Aorta (tissue), 5 donors: ENCODE measurements at places on chromosomes 6 and 20. TPM values are rescaled to one million over a fixed set of nuclear protein-coding genes. Genes with fewer than 3 reads are reported as not detected.

Gene IMPG1
- total RNA-seq: not detected

Gene BCAS4
- 5.4 TPM for total RNA-seq

Gene USP49
- total RNA-seq: 5.3 TPM

Gene DNAH8
- total RNA-seq: 0.03 TPM

Gene CST9L
- total RNA-seq: not detected

Gene PNPLA1
- total RNA-seq: not detected

Gene FOXF2
- total RNA-seq: 0.69 TPM

Gene NOTCH4
- 35.2 TPM for total RNA-seq

Gene FAM83C
- total RNA-seq: not detected

DNA sequence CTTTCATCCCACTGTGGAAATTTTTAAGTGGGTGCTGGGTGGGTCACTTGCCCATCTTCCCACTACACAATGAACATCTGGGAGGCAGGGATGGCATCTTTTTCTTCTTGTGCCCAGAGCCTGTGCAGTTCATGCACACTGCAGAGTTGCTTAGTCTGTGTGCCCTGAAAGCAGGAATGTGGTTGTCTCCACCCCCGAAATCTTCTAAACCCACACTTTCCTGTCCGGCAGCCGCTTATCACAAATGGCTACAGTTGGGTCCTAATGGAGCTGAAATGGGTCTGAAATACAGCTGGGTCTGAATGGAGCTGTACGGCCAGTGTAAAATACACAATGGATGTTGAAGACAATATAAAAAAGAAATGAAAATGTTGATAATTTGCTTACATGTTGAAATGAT, 112.1 kb upstream of the PMEPA1 start:
- no peak for DNase-seq

DNA sequence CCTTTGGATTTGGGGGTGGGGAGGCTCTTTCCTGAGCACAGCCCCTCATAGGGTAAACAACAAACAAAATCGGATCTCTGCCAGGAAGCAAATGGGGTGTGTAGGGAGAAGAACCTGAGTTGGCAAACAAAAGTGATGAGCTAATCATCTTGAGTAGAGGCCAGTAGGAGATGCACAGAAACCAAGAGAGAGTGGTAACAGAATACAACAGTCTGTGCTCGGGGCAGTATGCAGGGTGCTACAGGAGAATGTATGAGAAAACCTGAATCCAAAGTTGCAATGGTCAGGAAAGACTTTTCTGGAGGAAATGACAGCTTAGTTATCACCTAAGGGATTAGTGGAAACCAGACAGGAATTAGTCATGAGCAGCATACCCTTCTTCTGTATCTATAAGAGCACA, 177.8 kb downstream of the CDKAL1 start:
- DNase-seq: no peak

- DNase-seq: no peak
Measured at GRCh38 chr6:14634072-14634471, 516.5 kb downstream of the CD83 start.

GRCh38 chr6:147567141-147567805, 58.8 kb downstream of the SAMD5 start:
- DNase-seq: no peak

GRCh38 chr6:106974999-106975737, 639 bp upstream of the CD24 start:
- peak; percentile 50 for DNase-seq

DNA sequence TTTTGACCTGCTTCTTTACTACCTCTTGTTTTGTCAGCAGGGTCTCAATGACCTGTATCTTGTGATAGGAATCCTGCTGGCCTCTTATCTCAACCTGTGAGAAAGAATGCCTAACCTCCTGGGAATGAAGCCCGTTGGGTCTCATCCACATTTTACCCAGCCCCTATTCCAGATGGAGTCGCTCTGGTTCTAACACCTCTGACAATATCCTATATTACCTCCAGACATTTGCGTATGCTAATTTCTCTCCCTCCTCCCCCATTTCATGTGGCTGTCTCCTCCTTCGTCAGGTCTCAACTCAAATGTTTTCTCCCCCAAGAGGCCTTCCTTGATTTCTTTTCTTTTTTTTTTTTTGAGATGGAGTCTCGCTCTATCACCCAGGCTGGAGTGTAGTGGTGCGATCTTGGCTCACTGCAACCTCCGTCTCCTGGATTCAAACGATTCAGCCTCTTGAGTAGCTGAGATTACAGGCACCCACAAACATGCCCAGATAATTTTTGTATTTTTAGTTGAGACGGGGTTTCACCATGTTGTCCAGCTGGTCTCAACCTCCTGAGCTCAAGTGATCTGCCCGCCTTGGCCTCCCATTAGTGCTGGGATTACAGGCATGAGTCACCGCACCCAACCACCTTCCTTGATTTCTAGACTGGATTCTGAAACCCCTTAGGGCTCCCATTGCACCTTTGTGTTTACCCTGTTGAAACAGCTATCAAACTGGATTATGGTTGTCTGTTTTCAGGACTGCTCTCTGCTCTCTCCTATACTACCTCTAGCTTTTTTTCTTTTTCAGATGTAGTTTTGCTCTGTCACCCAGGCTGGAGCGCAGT, 49.5 kb upstream of the B4GALT5 start:
- DNase-seq: no peak

DNA sequence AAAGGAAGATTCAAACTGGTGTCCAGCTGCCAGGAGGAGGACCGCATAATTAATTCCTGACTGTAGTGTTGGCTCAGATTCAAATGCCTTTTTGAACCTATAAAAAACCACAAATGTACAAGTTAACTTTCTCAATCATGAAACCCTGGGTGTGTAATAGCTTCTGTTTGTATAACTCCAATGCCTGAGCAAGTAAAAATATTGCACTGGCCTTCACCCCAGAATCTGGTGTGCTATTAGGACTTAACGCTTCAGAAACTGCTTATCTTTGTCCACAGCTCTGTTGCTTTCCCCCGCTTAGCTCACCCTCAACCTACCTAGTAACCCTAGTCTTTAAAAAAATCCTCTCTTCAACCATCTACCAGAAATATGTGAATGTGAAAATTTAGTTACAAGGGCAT, 119.1 kb upstream of the MAP7 start:
- DNase-seq: no peak

- DNase-seq: no peak
Measured at GRCh38 chr6:90818163-90818562, 231.3 kb upstream of the MAP3K7 start.

DNA sequence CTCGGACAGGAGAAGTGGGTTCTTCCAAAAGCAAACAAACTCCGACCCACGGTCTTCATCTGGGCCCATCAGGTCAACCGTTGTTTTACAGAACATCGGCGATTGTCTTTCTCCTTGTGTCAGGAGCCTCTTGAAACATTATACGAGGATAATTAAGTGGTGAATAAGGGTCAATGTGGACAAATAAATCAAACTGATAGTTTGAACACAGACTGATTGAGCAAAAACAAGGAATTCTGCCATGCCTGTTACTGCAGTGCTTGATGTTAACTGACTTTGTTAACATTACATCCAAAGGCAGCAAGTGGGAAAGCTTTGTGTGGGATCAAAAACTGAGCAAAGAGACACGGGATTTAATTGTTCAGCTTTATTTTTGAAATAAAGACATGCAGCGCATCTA, 101.1 kb upstream of the IFNGR1 start:
- no peak for DNase-seq

- no peak for DNase-seq
Measured at GRCh38 chr6:33414592-33415271, 3.2 kb downstream of the CUTA start.

GRCh38 chr6:37135835-37136694, 33.9 kb upstream of the PIM1 start:
- DNase-seq: no peak

- DNase-seq: no peak
Measured at GRCh38 chr6:118581489-118581959, 33.4 kb downstream of the PLN start.

DNA sequence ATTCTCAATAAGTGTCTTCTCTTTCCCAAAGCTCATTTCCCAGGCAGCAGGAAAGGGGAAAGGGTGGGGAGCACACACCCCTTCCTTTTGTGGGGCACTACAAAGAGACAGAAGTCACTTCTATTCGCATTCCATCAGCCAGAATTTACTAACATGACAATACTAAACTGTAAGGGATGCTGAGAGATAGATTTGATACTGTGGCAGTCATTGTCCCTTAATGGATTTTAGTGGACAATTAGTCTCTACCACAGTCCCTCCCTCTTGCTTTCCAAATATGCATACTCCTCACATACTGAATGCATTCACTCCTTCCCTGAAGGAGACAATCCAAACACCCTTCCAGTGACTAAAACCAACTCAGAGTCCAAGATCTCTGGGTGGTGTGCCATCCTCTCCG, 50.5 kb downstream of the ABRACL start:
- DNase-seq: no peak

- no peak for DNase-seq
Measured at GRCh38 chr6:105626295-105627158, 223.6 kb upstream of the PREP start.

DNA sequence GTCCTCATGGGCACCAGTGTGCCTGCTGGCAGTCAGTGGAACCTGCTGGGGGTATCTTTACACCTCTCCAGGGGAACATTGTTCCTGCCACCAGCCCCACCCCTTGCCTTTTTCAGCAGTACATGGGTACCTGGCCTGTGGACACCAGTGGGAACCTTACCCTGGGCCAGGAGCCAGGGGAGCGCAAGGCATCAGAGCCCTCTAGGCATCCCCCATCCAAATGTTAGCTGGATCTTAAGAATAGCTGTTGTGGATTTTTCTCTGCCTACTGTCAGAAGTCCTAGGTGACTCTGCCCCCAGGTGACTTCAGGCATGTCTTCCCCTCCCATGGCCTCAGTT, 38.8 kb upstream of the ID1 start:
- DNase-seq: no peak

- DNase-seq: peak; percentile 53
Measured at GRCh38 chr6:111683157-111683556, 77.5 kb upstream of the TRAF3IP2 start.

DNA sequence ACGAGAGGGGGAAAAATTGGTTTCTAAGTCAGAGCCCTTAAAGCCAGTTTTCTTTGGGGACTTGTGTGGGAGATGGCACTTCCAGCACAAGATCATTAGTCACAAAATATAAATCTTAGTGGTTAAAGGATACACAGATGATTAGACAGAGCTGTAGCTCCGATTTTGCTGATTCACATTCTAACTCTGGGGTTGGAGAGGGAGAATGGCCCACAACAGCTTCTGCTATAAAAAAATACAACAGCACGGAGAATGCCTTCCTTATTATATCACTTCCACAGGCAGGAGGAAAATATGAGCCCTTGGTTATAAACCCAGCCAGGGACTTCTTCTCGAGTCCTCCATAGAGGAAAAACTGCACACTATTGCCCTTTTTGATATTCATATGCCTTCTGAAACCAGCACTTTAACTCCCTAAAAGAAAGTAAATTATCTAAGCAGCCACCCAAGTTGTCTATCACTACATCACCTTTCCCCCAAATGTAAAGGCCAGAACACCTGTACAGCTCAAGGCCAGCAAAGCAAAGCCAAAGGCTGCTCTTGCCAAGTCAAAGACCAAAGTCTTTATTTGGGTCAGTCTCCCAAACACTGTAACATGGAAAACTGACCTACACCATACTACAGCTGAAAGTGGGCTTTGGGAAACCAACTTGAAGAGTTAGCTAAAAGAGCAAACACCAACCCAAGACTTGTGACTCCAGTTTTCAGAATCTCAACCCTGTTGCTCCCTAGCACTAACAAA, 10.4 kb downstream of the MRPL14 start:
- DNase-seq: no peak

DNA sequence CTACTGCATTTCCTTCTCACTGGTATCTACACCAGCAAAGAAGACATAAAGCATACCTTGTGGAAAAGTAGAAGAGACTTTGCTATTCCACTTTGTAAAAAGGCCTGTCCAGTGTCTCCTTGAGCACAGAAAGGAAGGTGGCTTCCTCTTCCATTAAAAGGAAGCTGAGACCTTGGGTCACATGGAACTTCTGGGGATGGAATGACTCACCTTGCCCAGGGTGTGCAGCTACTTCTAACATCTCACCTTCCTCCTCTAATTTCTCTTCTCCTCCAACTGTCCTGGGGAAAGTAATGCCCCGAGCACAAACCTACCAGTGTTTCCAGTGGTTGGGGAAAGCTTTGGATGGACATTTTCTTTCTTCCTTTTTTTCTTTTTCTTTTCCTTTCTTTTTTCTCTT, 848.8 kb upstream of the MAP3K7 start:
- DNase-seq: no peak

- DNase-seq: no peak
Measured at GRCh38 chr6:34602318-34603111, 46.4 kb upstream of the SPDEF start.

- DNase-seq: no peak
Measured at GRCh38 chr6:148240861-148241477, 101.7 kb upstream of the SASH1 start.

DNA sequence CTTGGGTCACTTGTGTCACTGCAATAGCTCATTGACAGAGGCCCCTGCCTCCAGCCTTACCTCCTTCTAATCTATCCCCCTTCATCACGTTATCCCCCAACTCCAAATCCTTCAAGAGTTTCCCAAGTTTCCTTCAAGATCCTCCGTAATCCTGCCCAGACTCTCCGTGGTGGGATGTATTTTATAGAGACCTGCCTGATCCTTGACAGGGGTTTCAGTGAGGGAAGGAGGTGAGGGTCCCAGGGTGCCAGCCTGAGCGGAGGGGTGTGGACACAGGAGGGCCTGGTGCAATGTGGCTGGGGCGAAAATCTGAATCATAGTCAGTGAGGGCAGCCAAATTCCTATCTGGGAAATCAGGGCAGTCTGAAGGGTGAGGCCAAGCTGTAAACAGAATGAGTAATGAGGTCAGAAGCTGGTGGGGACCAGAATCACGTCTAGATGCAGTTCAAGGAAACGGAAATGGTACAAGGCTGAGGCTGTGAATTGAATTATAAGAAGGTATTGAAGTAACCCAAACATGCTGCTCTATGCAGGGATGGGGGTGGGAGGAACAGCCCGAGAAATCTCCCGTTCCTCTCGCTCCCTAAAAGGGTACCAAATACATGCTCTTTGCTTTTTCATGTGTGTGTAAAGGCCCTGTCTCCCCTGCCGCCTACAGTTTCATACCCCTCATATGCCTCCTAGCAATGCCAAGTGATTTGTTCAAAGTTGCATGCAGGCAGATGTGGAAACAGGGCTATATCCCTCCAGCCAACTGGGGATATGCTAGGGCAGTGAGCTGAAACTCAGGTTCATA, 35.4 kb upstream of the PIM1 start:
- DNase-seq: peak; percentile 84

DNA sequence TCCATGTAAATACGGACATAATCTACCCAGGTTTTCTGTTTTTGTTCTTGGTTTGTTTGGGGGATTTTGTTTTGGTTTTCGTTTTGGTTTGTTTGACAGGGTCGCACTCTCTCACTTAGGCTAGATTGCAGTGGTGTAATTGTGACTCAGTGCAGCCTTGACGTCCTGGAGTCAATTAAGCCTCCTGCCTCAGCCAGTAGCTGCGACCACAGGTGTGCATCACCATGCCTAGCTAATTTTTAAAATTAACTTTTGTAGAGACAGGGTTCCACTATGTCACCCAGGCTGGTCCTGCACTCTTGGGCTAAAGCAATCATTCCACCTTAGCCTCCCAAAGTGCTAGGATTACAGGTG, 37.8 kb upstream of the EYA4 start:
- no peak for DNase-seq
